ENCODE measurements at places on chromosomes 12 and 14. TPM values are rescaled to one million over a fixed set of nuclear protein-coding genes. Genes with fewer than 3 reads are reported as not detected.

Gene RNASE2
- polyA plus RNA-seq, result 0.27 TPM

Gene SERPINA10
- polyA plus RNA-seq, result 4.3 TPM

Gene TAS2R8
- polyA plus RNA-seq, result 0.09 TPM

Gene CDCA3
- 1.2 TPM for polyA plus RNA-seq

Gene ART4
- 0.38 TPM for polyA plus RNA-seq

Gene STYK1
- polyA plus RNA-seq, result 0.04 TPM

Gene CATSPERB
- 6.0 TPM for polyA plus RNA-seq

Gene BHLHE41
- 3.8 TPM for polyA plus RNA-seq

Data from pancreas (tissue), 10 donors.